ENCODE measurements at places on chromosomes 7 and 10. TPM values are rescaled to one million over a fixed set of nuclear protein-coding genes. Genes with fewer than 3 reads are reported as not detected.

DNA sequence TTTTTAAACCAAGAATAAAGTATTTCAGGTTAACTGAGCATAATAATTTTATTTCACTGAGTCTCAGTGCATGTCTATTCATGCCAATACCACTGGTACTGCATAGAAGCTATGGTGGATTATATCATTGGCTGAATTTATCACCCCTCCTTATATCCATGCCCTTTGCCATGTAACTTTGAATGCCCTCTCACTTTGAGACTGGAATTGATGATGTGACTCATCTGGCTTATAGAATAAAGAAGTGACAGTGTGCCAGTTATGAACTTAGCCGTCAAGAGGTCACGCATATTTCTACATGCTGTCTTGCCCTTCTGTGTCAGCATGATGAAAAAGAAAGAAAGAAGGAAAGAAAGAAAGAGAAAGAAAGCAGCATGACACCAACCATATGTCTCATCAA, 20.7 kb upstream of the ABLIM1 start:
- DNase-seq = no peak

UNCX gene
- total RNA-seq = not detected

LRGUK gene
- 17.6 TPM for total RNA-seq

DNA sequence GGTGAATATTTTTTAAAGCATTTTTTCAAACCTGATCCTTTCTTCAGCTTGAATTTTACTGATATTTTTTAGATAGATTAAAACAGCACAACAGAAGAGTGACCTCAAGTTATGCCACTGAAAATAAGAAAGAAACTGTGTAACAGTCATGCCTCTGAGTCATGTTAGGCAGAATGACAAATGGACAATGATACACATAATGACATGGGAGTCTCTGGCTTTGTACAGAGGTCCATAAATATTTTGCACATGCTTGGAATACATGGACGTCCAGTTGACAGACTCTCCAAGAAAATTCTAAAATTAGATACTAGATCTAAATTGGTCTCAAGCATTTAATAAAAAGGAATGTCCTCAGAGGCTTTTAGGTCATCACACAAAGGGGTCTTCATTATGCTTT, 21.9 kb upstream of the SEMA3A start:
- DNase-seq = no peak

DNA sequence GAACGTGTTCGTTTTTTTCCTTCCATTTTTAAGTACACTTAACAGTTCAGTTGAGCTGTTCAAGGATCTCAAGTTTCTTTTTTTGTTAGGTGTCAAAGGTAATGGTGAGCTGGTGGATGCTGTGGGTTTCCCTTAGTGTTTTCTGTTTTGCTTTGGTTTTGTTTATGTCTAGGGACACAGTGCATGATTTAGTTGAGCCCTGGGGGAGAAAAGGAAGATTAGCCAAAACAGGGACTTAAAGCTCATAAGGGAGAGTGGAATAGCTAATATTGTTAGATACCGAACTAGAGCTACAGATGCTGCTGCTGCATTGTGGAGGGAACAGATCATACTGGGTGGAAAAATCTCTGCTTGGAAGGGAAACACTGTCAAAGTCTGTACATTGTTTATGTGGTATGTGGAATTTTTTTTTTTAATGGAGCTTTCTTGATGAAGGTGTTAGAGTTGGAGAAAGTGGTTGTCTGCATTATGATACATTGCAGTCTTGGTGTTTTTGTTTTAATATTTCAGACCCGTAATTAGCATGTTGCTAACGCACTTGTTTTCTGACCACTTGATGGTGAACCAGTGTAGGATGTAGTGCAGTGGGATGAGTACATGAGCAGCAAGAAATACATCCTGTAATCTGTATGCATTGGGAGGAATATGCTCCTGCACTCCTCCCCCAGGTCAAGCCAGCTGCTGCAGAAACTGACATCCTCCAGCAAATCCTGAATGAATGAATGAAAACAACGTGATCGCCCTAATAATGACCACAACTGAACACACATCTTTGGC, 2.1 kb downstream of the GLCCI1 start:
- peak; percentile 4 for DNase-seq

DNA sequence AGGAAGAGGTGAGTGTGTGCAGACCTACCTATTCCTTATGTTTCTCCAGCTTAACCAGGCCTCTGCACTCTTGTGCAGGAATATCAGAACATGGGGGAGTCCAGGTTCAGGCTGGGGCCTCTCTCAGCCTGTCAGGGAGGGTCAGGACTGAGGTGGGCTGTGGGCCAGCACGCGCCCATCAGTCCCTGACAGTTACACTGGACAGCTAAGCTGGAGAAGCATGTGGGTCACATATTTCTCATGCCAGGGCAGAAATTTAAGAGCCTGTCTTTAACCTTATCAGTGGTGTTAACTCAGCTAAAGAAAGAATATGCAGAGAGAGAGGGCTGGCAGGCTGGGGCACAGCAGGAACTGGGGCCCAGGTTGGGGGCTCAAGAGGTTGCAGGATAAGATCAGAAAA, 8.7 kb upstream of the POLD2 start:
- no peak for DNase-seq

- DNase-seq = no peak
Measured at GRCh38 chr7:7693881-7694280, 24.5 kb downstream of the RPA3 start.

- peak; percentile 15 for DNase-seq
Measured at GRCh38 chr10:117552156-117552631, 9.6 kb downstream of the EMX2 start.

GRCh38 chr10:94016727-94017714, 23.3 kb downstream of the PLCE1 start:
- no peak for DNase-seq

DNA sequence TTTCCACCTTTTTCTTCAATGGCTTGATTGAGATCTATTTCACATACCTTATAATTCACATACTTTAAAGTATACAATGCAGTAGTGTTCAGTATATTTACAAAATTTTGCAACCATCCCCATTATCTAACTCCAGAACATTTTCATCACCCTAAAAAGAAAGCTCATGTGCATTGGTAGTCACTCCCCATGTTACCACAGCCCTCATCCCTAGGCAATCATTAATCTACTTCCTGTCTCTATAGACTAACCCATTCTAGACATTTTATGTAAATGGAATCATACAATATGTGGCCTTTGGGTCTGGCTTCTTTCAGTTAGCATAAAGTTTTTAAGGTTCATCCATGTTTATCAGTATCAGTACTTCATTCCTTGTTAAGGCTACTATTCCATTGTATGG, 214.2 kb downstream of the WDR11 start:
- no peak for DNase-seq

FAM25C gene
- not detected for total RNA-seq

Measured in occipital lobe (tissue), 3 donors.